ENCODE measurements at places on chromosomes 3 and 15. TPM values are rescaled to one million over a fixed set of nuclear protein-coding genes. Genes with fewer than 3 reads are reported as not detected.

The CMTM7 gene
- total RNA-seq = 12.6 TPM

The FRG2C gene
- total RNA-seq = not detected

The CEP63 gene
- total RNA-seq = 26.1 TPM

The PODXL2 gene
- 2.6 TPM for total RNA-seq

The SLC12A1 gene
- total RNA-seq = not detected

The LINGO1 gene
- 0.04 TPM for total RNA-seq

Measured in pulmonary artery endothelial cell (primary cell).